Foreskin fibroblast (primary cell): ENCODE measurements at places on chromosomes 2 and 18.

DNA sequence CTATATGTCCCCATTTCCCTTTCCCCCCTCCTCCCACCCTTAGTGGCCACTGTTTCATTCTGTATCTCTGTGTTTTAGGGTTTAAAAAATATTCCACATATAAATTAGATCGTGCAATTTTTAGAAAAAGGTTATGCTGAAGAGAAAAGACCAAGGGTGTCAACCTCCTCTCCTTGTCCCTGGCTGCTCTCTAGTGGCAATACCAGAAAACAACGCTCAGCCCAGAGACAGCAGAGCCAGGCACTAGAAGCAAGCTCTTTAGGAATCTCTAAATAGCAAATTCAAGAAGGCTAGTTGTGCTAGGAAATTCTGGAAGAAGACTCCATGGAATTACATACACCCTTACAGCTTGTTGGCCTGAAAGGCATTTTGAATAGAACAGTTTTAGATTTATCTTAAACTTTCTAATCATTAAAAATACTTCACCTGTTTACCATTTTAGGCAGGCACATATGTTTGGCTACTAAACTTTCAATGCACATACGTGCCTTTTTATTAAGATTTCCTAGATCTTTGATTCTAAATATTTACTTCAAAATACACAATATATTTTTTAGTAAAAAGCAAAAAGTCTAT is 35.1 kb upstream of the RASGRP3 start:
- DNase-seq = peak; percentile 89

GRCh38 chr2:197195518-197195917 is 115.1 kb downstream of the ANKRD44 start:
- DNase-seq = no peak

DNA sequence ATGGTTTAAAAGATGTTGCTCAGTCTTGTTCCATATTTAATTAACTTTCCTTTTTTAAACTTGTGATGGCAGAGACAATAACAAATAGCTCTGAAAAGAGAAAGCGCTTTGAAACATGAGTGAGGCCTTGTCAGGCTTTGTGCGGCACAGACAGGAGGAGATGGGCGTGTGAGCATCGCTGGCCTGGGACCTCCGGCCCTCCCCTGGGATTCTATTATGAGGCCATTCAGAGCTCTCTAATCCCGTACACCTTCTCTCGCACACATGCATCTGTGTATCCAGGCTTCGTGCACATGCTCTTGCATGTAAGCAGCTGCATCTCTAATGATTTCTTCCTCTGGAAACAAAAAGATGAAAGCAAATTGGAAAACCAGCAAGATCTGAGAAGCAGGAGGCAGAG is 313.7 kb downstream of the ZNF521 start:
- no peak for DNase-seq

DNA sequence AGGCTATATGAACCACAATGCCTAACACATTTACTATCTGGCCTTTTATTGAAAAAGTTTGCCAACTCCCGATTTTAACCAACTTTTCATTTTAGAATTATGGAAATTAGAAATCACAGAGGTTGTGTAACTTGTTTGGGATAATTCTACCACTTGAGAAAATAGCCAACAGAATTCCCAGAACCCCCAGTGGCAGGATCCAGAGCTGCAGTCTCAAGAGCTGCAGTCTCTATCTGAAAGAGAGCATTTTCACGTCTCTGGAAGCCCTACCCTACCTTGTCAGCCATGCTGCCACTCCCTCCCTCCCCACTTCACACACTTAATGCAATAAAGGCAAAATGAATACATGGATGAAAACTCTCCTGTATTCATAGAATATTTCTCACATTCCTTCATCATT is 23.4 kb upstream of the TSPYL6 start:
- DNase-seq = no peak

DNA sequence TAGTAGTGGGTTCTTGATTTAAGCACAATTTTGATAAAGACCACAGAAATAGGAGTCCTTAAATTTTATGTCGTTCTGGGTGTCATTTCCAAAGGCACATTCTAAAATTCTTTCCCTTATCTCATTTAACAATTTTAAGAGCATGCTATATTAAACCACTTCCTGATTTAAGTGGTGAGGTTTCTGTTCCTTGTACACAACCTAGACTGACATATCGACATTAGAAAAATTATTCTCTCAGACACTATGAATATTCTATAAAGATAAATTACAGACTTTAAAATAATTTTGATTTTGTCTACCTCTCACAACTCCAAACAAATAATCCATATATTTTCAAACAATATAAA is 923.8 kb downstream of the LRP1B start:
- no peak for DNase-seq

GRCh38 chr2:82539280-82539621 is 1919.8 kb downstream of the SUCLG1 start:
- DNase-seq = no peak

DNA sequence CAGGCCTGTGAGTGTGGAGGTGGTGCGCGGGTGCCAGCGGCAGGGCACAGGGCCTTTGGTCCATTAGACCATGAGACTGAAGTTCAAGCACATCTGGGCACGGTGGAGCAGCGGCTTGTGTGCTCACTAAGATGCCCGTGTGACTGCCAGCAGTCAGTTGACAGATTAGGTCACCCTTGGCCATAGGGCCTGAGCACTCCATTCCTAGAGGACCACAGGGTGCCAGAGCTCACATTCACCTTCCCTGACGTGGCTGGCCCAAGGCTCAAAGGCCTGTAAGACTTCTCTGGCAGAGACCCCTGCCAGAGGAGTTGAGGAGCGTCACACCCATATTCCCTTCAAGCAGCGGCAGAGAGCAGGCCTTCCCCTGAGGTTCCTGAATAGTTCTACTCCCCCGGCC is 650 bp downstream of the LHCGR start:
- no peak for DNase-seq

GRCh38 chr2:157441072-157441454 is 2.8 kb downstream of the CYTIP start:
- no peak for DNase-seq

DNA sequence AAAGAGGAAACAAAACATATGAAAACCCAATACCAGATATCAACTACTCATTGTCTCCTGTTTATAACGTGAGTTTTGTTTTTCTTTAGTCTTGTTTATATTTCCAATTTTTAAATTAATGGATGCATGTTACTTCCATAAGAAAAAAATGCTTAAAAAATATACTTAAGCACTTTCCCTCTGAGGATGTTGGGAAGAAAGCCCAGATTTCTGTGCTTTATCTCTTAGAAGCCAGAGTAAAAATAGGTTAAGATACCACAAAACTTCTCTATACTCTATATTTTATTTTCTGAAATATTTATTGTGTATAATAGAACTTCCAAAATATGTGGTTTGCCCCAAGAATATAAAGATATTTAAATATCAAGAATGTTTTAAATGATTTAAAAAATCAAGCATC is 633.9 kb downstream of the STK39 start:
- no peak for DNase-seq

- DNase-seq = no peak
Measured at GRCh38 chr2:220936641-220937197, 635.4 kb downstream of the EPHA4 start.

DNA sequence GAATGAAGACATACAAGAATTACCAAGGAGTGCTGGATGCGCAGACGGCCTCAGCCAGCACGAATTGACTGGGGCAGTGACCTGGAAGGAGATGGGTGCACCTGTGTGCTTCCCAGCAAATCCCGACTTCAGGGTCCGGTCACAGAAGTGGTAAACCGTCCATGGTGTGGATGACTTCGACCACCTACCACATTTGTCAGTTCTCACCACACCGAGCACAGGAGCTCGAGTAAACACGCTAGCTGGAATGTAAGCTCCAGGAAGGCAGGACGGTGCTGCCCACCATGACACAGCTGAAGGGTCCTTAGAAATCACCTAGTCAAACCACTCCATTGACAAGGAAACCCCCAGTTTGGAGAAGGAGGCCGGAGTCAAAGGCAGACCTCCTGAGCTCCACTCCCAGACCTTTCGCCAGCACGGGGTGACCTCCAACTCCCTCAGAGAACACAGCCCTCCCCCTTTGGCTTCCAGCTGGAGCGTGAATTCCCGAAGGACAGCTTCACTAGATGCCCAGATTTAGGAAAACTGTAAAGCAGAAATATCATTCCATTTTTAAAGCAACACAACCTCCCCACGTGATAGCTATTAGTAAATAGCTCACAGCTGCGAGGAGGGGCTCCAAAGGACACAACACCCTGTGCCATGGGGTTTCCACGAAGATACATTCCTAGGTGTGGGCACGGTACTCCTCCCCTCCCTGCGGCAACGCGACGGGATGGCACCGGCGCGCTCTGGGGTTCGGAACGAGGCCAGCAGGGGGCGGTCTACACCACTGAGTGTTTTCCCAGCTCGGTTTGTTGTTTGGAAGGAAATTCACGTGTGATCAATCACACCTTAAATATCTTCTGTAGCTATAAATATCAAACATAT is 34.1 kb upstream of the GNAL start:
- DNase-seq = peak; percentile 24

- DNase-seq = peak; percentile 69
Measured at GRCh38 chr2:121944072-121944831, 188.8 kb downstream of the TSN start.

DNA sequence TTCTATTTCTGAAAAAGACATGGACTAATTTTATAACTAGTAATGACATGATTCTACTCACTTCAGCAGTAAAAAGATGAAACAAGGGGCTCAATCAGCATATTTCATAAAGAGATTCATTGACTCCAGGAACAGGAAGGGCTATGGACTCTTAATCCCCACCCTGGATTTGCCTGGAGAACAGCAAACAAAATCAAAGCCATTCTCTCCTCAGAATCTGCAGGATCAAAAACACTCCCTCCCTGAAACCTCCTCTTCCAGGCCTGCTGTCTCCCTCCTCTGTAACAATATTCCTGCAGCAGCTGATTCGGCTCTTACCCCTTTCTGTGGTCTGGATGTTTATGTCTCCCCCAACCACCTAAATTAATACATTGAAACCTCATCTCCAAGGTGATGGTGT is 57.0 kb downstream of the ZC3H8 start:
- no peak for DNase-seq

DNA sequence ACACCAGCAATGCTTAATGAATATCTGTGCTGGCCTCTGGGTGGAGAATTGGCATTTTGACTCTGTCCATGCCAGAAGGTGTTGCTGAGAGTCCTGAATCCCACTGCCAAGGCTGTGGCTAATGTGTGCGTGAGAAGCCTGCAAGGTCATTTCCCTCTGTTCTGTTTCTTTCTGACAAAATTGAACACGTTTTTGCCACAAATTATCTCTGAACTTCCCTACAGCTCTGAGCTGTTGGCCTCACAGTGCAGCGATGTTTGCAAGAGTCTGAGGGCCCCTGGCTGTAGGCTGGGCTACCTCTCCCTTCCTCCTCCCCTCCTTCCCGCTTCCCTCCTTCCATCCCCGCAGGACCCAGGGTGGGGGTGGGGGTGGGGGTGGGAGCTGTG is 154.1 kb upstream of the HS6ST1 start:
- peak; percentile 29 for DNase-seq

DNA sequence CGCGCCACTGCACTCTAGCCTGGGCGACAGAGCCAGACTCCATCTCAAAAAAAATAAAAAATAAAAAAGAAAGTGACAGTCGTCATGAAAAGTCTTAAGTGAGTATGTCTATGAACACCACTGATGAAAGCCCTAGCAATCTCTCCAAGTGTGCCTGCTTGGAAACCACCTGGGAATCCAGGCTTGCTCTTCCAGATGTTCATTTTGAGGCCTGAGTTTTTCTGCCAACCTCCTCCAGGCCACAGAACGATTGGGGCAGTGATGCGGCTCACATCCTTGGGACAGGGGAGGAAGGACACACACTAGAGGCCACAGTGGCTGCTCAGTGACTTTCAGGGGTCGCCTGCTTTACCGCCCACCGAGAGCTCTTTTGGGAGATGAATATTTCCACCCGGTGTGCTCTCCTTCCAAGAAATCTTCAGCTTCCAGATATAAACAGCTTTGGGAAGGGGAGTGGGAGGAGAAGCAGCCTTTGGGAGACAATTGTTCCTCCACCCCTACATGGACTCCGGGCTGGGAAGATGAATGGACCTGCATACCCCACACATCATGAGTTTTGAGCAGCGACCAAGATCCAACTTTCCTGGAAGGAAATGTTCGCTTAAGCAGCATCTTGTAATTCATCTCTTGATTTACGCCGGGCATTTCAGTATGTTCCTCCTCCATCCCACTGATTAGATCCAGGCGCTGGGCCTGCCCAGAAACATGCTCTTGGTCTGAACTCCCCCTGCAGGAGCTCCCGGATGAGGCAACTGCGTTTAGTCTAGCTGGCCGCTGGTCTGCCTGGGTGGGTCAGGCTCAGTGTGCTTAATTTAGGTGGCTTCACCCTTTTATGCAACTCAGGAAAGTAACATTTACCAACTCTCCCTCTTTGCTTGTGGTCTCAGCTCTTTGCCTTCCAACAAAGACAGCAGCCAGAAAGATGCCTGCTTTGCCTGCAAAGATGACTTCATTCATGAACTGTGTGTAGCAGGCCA is 6.2 kb upstream of the ARMC9 start:
- DNase-seq = peak; percentile 87

DNA sequence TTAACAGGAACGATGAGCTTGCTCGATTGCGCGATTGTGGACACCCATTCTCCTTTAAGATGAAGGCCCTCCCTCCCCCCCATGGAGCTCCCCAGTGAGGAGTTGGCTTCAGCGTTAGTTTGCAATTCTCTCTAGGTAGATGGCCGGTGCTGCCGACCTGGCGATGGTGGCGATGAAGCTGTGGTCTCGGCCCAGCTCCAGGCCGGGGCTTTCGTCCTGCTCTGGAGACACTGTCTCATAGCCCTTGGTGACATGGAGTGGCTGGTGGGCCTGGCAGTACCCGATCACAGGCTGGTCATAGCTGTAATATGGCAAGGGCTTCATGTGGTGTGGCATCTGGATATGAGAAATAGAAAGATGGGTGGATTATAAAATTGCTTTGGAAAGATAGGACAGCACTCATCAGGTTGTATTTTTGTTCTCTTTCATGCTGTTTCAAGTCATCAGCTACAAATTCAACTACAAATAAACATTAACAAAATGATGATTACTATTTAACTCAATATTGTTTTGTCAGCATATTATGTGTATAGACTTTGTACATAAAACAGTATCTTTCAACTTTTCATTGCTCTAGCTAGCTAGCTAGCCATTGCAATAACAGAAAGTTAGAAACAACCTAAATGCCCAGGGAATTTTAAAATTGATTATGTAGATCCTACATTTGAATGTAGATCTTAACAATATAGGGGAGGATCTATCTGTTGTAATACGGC is 773.4 kb downstream of the LRRTM4 start:
- DNase-seq = no peak

GRCh38 chr18:54880395-54881105 is 52.3 kb downstream of the RAB27B start:
- DNase-seq = peak; percentile 62

GRCh38 chr18:63260380-63260754 is 59.2 kb downstream of the BCL2 start:
- no peak for DNase-seq

DNA sequence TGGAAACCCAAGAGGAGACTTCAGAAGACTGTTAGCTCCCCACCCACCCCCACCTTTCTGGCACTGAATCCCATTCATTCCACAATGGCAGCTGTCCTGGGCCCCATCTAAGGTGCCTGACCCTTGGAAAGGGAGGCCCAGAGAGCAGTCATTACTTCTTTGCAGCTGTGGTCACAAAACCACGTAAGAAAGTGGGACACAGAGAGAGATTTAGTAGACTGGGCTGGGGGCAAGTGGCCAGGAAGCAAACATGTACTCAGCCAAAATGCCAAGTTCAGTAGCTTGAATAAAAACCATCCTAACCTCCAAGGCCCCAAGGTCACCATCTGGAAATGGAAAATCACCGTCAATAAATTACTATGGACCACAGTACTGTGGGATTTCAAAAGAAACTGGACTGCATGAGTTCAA is 381.4 kb downstream of the TNS1 start:
- no peak for DNase-seq
